ENCODE measurements at places on chromosomes 7 and 10.
A peak's percentile ranks its signal among the peaks of the same experiment; 100 is the strongest.

DNA sequence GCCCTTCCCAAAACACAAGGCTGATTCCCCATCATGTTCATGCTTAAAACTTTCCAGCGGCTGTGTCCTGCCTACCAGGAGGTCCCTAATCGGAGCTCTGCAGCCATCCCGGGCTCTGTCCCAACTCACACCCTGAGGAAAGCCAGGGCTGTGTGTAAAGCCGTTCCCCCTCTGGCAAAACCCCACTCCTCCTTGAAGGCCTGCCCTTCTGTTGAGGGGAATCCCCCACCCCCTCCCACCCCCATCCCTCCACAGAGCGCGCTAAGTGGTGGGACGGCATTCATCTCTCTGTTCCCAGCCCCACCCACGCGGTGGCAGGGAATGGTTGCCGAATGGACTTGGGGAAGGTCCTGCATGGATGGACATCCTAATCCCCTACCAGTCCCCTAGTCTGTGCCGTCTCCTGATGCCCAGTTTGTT, 667 bp upstream of the TMEM120A start:
- no peak for DNase-seq

- peak; percentile 78 for DNase-seq
These were observed 86.7 kb downstream of the MDFIC start for GRCh38 chr7:115008465-115009114.

GRCh38 chr10:121865554-121865953, 62.3 kb downstream of the ATE1 start:
- no peak for DNase-seq

GRCh38 chr7:4203626-4204512, 478.2 kb upstream of the FOXK1 start:
- no peak for DNase-seq

- DNase-seq, result no peak
These were observed 27.2 kb downstream of the ATE1 start for GRCh38 chr10:121900443-121901174.

- DNase-seq, result no peak
These were observed 121.0 kb upstream of the TBX20 start for GRCh38 chr7:35374858-35375257.

GRCh38 chr10:88555190-88555908, 27.8 kb downstream of the RNLS start:
- DNase-seq, result no peak

- DNase-seq, result no peak
These were observed 35.5 kb downstream of the RAB19 start for GRCh38 chr7:140439359-140439758.

GRCh38 chr7:20193242-20193777, 23.9 kb downstream of the MACC1 start:
- peak; percentile 26 for DNase-seq

DNA sequence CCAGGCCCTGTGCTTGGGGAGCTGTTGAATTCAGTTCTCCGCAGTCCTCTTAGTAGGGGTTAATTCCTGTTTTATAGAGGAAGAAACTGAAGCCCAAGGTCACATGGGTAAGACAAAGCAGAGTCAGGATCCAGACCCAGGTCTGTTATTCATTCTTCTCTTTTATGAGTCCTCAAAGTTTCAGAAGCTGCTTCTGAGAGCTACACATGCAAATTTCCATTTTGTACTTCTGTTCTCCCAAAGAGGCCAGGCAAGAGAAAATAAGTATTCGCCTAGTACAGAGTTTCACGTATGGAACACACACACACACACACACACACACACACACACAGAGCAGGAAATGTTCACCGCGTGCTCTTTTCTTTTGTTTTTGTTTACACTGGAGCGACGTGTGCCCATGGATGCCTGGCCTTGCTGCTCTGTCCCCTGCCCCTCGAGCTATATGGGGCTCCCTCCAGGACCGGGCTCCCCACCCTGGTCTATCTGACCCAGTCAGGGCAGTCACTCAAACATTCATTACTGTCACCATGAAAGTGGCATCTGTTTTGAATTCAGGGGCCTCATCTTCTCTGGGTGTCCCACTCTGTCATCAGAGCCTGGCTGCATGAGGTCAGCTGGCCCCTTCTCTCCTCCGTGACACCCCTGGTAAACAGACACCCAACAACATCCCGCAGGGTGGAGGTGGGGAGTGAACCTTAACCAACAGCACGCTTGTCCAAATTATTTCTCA, 84.4 kb downstream of the TNS3 start:
- DNase-seq, result no peak

DNA sequence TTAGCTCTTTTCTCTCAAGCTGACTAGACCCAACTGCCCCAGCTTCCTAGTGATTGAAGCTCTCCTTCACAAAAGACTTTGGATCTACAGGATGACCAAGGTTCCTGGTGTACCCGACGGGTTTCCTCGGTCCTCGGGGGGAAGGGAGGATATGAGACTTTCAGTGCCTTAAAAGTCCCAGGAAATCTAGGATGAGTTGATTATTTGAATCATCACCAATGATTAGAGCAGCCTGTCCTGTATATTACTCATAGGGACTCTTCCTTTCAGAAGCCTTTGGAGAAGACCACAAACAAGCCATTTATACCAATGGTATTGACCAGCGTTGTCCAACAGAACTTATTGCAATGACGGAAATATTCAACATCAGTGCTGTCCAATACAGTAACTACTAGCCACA, 6.1 kb upstream of the ACTA2 start:
- no peak for DNase-seq

DNA sequence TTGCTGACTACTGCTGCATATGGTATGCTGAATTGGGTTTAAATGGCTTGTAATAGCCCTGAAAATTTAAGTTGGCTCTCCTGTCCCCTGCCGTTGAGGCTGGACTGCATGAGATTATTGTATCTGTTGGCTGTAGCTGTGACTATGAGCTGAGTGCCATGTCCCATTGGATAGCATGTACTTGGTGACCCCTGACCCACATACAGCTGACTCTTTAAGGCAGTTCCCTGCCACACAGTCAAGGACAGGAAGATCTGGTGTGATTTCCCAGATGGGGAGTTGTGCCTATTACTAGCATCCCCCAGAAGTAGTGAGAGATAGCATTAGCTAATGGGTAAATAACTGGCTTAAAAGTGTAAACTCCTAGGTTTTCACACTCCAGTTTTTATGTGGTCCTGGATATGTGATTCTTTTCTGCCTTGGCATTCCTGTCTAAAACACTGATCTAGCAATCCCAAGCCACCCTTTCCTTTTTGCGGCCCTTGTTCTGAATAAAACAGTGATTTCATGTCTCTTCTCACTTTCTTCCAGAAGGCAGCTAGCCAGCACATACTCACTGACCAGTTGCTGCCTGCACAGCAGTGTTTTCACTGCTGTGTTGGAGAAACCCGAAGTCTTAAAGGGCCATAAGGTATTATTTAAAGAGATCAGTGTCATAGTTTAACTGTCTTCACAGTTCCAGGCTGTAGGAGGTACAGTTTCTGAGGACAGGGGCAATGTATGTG, 35.9 kb downstream of the LRRC4 start:
- no peak for DNase-seq

DNA sequence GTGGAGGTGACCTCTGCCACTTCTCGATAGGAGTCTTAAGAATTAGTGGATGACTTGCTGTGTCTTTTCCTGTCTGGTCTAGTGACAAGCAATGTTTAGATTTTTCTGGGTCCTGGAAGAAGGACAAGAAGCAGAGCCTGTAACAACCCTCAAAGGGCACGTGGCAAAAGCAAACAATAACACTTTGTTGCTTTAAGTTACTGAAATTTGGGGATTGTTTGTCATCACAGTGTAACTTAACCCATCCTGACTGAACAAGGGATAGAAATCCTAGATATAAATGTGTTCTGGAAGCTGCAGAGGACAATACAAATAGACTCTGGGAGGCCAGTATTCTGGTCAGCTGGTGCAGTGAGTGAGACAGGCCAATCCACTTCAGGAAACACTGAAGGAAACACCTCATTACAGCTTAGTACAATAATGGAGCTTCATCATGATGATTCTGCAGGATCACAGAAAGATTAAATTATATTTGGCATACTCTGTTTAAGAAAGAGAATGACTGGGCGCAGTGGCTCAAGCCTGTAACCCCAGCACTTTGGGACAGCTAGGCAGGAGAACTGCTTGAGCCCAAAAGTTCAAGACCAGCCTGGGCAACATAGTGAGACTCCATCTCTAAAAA, 23.3 kb downstream of the ENKUR start:
- DNase-seq, result no peak

- peak; percentile 50 for DNase-seq
These were observed 18.7 kb downstream of the SRRM3 start for GRCh38 chr7:76220185-76221057.

DNA sequence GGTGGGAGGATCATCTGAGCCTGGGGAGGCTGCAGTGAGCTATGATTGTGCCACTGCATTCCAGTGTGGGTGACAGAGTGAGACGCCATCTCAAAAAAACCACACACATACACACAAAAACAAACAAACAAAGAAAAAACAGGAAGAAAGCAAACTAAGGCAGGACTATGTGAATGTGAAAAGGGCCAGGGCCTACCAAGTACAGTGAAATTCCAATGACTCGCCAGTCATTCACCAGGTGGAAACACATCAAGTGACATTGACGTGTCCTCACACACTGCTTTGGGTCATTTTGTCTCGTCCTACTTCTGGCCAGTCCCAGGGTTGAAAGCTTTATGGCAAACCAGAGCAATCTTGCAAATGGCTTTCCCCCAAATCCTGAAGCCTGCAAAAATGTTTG, 79.9 kb downstream of the HIP1 start:
- DNase-seq, result no peak

- DNase-seq, result peak; percentile 78
These were observed 62.8 kb downstream of the TACC2 start for GRCh38 chr10:122051609-122052385.

DNA sequence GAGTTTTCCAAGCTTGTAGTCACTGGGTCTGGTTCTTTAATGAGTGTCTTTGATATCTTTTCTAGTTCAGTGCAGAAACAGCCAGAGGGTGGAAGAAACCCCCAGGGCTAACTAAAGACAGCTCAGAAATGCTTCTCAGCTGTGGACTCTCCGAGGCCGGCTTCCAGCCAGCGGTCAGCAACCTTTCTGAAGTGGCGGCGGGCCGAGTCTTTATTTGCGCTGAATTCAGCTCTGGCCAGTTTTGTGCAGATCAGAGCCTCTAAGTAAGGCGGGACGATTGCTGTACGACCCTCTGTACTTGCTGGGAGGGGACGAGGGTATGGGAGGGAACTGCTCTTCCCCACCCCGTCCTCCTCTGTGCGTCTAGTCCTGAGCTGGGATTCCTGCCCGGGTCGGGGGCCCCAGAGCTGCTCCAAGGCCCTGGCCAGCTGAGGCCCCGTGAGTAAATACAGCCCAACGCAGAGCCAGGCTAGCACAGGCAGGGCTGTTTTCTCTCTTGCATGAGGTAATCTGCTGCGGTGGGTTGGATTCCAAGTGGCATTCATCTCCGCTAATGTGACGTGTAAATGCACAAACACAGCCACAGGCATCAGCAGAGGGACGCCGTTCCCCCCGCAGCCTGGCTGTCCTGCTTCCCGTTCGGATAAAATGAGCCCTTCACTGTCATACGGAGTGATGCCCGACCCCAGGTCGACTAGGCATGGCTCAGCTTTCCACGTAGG, 159.8 kb downstream of the PIP4K2A start:
- DNase-seq, result no peak

DNA sequence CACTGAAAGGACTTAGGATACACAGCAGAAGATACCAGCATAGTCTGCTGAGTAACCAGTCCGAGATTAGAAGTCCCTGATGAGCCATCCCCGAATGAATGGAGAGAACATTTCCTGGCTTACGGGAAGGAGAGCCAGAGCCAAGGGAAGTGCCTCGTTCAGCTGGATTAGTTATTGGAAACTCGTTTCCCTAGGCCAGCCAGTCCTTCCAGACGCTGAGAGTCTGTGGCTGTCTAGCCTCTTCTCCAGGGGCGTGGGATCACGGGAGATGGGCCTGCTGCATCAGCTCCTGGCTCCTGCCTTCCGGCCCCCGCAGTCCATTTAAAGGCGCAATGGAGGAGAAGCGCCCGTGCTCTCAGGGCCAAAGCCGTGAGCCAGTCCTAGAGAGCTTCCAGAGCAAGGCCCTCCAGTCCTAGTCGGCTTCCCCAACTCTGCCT, 712.8 kb downstream of the PARD3 start:
- peak; percentile 52 for DNase-seq

GRCh38 chr7:151491859-151492258, 27.8 kb downstream of the RHEB start:
- DNase-seq, result no peak

- no peak for DNase-seq
These were observed 57.6 kb upstream of the ANAPC16 start for GRCh38 chr10:72158176-72158575.

DNA sequence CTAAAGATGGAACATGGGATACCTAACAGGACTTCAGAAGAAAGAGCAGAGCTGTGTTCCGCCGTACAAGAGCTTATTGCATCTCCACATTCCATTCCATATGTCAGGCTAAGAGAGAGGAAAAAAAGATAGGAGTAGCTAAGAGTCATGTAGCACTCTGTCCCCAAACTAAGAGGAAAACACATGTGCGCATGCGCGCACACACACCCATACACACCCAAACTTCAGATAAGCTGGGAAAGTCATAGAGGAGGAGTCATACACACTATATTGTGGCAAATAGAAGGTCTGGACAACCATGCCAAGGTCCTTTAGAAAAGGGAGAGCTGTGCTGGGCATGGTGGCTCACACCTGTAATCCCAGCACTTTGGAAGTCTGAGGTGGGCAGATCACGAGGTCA, 132.4 kb downstream of the RAB11FIP2 start:
- DNase-seq, result no peak

- DNase-seq, result peak; percentile 76
These were observed 98.4 kb downstream of the PIP4K2A start for GRCh38 chr10:22615819-22616499.

- no peak for DNase-seq
These were observed 46.8 kb downstream of the NRAP start for GRCh38 chr10:113617086-113617485.

DNA sequence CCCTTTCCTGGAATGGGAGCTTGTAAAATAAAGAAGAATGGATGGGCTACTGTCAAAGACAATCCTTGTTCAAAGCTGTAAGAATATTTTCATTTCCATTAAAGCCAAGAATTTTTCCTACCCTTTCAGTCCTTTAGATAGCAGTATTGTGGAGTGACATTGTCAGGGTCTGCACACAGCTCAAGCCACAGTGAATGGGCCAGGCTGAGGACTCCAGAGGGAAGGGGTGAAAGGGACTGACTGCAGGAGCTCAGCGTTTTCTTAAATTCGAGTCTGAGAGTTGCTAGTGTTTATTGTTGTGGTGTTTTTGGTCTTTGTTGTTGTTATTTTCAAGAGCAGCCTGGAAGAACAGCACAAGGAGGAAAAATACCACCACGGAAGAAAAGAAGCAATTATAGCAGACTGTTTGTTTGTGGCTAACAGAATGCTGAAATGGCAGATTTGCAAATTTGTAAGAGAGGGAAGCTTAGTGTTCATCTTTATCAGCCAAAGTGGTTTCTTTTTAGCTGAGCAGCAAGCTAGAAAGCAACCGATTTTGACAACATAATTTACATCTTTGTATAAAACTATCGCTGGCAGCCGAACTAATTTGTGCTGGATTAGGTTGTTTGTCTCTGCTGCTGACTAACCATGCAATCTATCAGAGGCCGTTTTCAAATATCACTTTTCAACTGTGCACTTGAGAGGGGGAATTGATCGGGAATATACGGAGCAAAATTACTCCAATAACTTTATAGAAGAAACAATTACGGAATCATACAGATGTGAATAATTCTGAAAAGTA, 192.1 kb downstream of the LRMDA start:
- no peak for DNase-seq

- DNase-seq, result no peak
These were observed 9.5 kb downstream of the PPIA start for GRCh38 chr7:44805950-44806349.
